ENCODE measurements at places on chromosomes 12 and 14.
A peak's percentile ranks its signal among the peaks of the same experiment; 100 is the strongest.

- DNase-seq: no peak
Observed at GRCh38 chr12:53973236-53974042, 513 bp downstream of the HOXC11 start.

GRCh38 chr14:50121486-50121885 lies 5.1 kb upstream of the VCPKMT start:
- no peak for DNase-seq

DNA sequence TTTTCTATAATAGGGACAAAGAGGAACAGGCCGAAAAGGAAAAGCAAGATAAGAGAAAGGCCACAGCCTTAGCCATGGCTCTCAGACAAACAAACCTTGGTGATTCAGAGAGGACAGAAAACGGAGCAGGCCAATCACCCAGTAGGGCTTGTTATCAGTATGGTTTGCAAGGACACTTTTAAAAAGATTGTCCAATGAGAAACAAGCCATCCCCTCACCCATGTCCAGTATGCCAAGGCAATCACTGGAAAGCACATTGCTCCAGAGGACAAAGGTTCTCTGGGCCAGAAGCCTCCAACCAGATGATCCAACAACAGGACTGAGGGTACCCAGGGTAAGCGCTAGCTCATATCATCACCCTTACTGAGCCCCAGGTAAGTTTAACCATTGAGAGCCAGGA lies 243.8 kb upstream of the BTG1 start:
- no peak for DNase-seq

DNA sequence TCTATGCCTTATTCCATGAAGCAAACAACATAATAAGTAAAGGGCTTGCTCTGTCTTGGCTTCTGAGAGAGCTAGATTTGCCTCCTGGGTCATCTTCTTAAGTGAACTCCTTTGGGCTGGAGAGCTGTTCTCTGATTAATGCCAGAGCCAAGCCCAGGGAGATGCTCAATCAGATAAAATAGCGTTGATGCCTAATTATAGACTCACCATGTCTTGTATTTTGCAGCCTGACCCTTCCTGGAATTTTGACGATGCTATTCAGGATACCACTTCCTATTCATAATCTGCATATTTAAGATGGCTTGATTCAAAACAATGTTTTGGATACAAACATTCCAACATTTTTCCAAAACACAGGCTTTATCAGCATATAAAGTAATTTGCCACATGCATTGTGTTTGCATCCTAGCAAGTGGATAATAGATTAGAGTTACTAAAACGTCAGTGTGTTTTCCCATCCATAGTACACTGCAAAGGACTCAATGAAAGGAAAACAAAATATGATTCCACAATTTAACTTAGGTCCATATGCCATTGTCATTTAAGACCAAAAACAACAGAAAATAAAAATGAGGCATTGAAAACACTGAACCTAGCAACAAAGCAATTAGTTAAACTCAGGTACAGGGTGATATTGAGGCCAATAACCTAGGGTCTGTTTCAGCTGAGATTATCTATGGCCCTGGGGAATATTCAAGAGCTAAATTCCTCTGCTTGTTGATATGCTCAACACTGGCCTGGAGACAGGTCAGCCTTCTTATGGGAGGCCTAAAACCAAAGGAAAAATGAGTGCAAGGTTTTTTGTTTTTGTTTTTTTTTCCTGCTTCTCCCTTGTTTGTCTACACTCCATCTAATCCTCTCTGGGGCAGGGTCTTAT lies 184.2 kb upstream of the FOXN3 start:
- DNase-seq: peak; percentile 53

DNA sequence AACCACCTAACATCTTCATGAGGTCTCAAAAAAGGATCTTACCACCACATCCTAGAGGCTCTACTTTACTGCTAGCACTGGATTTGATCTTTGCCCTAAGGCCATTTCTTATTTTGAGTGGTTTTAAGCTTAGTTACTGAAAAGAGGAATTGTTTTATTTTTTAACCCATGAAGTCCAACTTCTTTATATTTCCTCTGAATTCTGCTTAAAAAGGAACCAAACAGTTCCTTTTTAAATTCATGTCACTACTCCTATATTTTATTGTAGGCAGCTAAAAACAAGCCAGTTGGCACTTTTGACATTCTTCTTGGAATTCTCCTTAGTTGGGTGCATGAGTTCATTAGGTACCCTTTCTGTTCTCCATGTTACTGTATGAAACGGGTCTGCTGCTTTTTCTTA lies 76.4 kb downstream of the FGD4 start:
- DNase-seq: no peak

DNA sequence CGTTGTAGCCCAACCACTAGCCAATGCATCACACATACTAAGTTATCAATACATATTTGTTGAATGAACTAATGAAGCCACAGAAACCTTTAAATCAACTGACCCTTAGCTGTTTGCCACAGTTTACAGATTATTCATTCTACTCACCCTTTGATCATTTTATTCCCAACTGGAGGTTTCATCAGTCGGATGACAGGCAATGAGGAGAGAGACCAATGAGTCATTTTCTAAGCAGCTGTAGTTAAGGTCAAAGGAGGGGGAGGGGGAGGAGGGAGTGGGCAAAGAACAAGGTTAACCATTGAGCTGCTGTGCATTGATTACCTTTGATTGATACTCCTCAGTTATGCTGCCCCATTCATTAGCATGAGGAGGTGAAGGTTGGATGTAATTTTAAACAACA lies 469.5 kb downstream of the VRK1 start:
- peak; percentile 82 for DNase-seq

- no peak for DNase-seq
Observed at GRCh38 chr14:70808416-70809224, 693 bp downstream of the MAP3K9 start.

DNA sequence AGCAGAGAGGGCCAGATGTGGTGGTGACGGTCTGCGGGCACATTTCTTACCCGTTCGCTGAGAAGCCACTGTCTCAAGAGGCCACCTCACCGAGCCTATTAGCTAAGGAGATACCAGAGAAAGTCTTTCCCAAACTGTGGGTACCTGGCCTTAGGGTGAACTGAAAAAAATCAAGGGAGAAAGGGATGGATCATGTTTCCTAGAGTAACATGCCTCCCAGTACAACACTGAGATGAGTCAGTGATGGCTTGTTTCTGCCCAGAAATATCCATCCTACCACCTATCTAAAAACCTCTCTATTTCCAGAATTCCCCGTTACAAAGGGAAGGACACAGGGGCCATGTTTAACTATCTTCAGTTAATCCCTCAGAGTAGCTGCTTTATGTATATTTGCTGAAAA lies 83.7 kb downstream of the LMNTD1 start:
- DNase-seq: no peak

DNA sequence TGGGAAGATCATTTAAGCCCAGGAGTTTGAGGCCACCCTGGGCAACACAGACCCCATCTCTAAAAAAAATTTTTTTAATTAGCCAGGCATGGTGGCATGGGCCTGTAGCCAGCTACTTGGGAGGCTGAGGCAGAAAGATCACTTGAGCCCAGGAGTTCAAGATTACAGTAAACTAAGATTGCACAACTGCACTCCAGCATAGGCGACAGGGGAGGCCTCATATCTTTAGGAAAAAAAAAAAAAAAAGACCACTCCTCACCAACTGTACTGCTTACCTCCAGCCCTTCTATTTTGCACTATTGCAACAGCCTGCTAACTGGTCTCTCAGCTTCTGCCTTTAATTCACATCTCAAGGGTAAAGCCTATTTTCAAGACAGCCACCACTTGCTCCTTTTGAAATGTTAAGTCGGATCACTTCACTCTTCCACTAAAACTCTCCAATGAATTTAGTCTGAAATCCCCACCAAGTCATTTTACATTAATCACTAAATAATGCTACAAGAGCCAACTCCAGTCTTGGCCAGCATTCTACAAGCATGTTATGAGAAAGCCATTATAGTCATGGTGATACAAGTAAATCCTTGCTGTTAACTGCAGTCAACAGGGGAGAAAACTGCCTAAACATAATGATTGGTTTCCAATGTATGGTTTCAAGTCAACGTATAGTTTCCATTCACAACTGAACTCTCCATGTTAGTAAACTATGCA lies 106.0 kb downstream of the RPS29 start:
- no peak for DNase-seq

DNA sequence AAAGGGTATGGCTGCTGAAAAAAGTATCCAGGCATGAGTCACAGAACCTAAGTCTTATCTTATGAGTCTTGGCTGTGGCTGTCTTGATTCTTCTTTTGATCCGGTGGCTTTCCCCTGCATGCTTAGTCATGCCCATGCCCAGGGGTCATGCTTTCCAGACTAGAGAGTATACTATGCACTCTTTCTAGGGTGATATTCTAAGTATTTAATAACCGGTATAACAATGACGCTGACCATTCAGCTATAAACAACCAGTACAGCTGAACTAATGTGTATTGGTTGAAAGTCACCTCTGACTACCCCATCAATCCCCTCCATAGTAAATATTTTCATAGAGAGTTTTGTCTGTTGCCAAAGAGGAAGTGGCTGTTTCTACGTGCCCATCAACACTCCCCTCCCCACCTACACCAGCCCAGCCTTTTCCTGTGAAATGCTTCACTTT lies 34.7 kb upstream of the NRXN3 start:
- DNase-seq: no peak

DNA sequence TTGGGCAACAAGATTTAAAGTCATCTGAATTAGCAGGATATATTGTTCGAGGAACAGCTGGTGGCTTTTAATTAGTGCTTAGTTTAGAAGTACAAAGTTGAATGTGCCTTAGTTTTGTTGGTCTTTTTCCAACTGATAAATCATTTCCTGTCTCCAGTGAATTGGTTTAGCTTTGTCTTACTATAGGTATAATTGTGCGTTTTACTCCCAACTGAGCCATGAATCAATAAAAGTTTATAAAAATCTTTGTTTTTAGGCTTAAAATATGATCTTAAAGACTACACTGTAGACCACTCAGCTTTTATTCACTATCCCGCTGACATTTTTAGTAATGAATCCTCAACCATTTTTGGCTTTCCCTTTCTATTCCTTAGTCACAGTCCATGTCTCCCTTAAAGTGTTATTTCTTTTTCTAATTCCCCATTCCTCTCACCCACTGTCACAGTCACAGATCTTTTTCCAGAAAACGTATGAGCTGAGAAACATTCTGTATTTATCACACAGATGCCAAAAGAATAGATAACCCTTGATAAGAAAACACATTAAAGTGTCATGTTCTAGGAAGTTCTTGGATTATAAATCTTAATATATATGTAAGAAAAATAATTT lies 34.0 kb upstream of the ALG10 start:
- no peak for DNase-seq

- no peak for DNase-seq
Observed at GRCh38 chr14:25685004-25685403, 635.1 kb upstream of the STXBP6 start.

GRCh38 chr12:78060186-78060585 lies 229.5 kb downstream of the NAV3 start:
- DNase-seq: peak; percentile 75

DNA sequence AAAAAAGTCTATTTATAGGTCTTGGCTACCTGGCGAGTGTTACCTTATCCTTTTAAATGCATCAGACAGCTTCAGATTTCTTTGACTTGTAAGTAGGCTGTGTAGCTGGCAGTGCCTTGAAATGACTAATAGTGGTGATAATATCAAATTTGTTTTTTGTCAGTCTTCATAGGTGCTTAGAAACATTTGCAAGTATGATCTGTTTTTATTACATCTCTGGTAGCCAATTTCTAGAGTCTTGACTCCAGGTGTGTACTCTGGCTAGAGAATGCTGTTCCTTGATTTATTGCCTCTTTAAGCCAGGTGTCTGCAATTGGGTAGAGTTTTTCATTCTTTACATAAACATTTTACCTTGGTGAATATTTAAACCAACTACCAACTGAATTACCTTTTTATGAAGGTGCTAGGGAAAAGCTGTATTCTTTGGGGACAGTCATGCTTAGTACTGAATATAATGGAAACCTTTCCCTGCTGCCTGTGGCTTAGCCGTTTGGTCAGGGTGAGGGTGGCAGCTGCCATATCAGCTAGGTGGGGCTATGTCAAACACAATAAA lies 32.6 kb downstream of the MLXIP start:
- DNase-seq: no peak

GRCh38 chr12:28711421-28711820 lies 437.7 kb upstream of the FAR2 start:
- no peak for DNase-seq

- DNase-seq: peak; percentile 44
Observed at GRCh38 chr12:93980711-93981110, 167.7 kb upstream of the PLXNC1 start.

DNA sequence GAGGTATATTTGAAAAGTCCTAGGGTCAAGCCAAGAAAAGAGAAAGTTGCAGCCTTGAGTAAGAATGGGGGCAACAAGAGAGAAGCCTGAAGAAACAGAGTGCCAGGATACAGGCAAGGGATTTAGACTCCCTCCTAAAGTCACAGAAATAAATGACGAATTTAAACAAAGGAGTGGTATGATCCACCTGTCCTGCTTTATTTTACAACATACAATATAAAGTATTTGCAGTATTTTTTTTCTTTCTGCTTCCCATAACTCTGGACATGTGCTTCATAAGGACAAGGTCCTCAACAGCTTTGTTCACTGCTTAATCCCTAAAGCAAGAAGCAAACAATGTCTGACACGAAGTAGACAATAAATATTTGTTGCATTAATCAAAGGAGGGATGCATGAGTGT lies 57.4 kb downstream of the IFNG start:
- no peak for DNase-seq

DNA sequence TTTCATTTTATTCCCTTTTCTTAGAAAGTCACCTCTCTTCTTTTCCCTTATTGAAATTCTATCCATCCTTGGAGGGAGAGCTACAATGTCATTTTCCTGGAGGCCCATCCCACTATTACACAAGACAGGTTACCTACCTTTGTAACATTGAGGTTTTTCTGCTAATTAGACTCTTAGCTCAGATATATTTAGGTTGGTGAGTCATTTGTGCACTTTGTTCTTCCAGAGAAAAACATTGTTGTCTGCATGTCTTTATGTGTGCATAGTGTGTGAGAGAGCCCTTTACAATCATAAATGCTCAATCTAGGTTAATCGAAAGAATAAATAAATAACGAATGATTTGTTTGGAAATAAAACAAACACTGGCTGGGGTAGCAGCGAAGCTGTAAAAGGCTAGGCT lies 191.8 kb downstream of the DACT1 start:
- DNase-seq: no peak

GRCh38 chr14:24986206-24986893 lies 63.6 kb downstream of the STXBP6 start:
- peak; percentile 39 for DNase-seq

GRCh38 chr14:36295642-36296627 lies 24.5 kb downstream of the MBIP start:
- DNase-seq: no peak

GRCh38 chr12:78864403-78864869 lies at the start of gene SYT1:
Gene SYT1 (plus strand): TSS chr12:78864774.
- DNase-seq: peak; percentile 83

DNA sequence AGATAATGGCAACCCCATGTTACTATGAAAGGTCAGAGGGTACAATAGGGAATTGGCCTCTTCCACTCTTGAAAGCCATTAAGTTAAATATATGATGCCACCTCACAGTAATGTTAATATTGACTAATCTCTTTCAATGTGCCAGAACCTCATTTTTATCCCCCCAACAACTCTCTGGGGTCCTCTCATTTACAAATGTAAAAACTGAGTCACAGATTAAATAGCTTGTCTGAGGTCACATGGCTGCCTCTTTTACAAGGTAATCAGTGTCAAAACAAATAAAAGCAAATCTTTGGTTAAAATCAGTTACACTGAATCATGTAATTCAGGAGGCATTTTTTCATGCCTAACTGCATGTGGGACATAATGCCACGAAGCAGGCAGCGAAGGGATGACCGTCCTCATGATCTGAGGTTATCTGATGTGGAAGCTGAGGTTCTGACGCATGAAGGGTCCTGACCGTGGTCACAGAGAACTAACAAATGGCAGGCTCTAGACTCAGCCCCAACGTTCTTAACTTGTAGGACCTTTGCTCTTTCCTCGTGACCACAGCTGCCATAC lies 78.5 kb downstream of the PTPN21 start:
- no peak for DNase-seq
